GM04504 (cell line): ENCODE measurements at places on chromosomes 3 and 15.
A peak's percentile ranks its signal among the peaks of the same experiment; 100 is the strongest.

DNA sequence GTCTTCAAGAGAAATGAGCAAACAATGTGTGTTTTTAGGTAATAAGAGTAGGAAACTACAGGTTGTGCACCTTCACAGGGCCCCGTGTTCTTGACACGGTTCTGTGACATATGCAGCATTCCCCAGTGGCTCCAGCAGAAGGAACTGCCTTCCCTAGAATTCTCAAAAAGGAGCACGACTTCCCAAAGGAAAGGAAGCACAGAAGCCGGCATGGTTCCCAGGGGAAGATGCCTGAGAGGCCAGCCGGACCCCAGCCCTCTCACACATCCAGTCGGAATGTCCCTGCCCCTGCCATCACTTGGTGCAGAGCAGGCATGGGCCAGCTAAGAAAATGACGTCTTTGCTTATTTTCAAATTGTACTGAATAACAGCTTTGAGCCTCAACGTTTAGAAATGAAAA is 187.3 kb upstream of the NSMCE3 start:
- no peak for DNase-seq

DNA sequence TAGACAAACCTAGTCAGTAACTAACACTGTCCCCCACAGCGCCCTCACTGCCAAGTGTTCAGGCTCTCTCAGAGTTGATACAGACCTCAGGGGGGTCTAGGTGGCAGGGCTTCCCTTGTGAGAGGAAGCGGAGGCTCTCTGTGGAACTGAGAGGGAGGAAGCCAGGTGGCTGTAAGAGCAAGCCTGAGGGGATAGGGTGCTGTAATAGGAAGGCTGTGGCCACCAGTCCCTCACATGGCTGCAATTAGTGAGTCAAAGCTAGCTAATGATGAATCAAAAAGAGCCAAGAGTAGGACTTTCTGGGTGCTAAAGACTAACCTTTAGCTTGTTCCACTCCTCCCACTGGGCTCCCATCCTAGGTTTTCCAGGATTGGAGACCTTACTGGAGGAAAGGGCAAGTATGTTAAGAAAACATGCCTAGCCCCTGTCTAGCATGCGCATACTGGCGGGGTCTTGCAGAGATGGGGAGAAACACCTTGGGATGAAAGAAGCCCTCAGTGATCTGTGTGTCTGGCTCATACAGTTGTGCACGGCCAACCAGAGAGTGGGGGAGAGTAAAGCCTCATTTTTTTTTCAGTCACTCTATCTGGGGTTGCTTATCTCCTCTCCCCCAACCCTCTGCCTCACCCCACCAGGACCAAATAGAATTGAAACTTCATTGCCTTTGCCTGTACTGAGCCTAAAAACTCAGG is 13.3 kb upstream of the SOX2 start:
- no peak for DNase-seq

- DNase-seq = peak; percentile 13
These were observed 28.9 kb upstream of the KLHL6 start for GRCh38 chr3:183584246-183584913.

DNA sequence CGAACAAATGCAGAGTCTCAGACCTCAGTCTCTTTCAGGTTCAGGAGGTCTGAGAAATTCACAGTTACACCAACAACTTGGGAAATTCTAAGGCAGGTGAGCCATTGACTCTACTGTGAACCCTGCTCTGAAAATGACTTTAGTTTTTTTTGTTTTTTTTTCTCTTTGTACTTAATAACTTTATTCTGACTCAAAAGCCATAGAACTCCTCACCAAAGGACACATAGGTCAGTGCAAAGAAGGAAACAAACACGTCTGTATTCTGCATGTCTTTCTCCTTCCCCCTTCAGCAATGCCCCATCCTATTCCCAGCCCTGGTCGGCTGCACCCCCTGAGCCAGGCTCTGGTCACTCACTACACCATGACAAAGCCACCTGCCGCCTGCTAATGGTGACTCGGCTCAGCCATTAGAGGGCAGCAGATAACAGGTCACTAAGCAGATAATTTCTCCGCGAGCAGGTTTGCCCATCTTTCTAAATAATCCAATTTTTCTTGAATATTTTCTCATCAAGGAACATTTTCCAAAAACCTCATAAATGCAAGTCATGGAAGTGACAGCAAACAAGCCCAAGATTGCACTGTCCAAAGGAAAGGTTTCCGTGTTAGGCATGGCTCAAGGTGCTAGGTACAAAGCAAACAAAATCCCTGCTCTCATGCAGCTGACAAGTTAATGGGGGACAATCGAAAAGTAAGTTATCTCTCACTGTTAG is 37.7 kb downstream of the TM4SF4 start:
- peak; percentile 36 for DNase-seq

GRCh38 chr3:179452176-179452564 is 900 bp upstream of the GNB4 start:
- DNase-seq = no peak

DNA sequence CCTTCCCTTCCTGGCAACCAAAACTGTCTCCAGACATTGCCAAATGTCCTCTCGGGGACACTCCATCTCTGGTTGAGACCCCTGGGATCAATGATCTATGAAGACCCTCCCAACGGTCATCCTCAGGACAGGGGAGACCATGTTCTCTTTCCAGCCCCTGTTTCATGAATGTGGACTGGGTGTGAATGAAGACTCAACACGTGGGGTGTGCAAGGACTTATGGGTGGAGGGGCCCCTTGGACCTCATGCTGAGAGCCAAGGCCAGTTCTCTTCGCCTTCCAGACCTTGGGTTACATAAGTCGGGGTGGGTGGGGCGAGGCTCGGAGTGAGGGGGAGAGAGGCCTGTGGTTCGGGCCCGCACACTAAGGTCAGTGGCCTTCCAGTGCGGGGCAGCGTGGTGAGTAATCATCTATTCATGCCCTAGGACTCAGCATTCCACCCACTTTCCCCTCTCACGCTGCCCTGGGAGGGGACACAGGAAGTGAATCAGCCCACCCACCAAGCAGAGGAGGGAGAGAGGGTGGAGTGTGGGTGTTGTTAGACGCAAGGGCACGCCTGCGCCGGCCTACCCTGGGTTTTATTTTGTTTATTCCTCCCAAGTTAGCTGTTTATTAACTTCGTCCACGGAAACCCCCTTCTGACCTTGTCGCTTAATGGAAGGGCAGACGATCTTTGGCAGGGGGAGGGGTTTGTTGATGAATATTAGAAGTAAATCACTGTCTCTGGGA is 6.7 kb downstream of the PAQR5 start:
- DNase-seq = peak; percentile 96

DNA sequence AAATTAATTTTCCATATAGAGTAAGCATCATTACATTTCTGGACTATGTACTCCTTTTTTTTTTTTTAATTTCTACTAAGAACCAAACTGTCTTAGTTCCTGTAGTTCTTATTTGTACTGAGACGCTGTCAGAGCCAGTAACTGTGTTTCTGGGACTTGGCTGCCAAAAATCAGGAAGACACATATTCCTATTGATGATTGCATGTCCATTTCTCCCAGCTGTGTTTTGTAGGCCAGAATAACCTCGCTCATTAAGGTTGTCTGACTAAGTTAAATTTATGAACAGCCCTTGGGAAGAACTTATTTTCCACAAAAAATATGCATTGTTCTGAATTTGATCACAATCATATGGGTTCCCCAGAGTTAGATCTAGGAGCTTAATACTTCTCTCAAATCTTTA is 29.5 kb downstream of the PLSCR5 start:
- no peak for DNase-seq

- DNase-seq = no peak
These were observed 2.7 kb downstream of the PCBP4 start for GRCh38 chr3:51964521-51964920.

DNA sequence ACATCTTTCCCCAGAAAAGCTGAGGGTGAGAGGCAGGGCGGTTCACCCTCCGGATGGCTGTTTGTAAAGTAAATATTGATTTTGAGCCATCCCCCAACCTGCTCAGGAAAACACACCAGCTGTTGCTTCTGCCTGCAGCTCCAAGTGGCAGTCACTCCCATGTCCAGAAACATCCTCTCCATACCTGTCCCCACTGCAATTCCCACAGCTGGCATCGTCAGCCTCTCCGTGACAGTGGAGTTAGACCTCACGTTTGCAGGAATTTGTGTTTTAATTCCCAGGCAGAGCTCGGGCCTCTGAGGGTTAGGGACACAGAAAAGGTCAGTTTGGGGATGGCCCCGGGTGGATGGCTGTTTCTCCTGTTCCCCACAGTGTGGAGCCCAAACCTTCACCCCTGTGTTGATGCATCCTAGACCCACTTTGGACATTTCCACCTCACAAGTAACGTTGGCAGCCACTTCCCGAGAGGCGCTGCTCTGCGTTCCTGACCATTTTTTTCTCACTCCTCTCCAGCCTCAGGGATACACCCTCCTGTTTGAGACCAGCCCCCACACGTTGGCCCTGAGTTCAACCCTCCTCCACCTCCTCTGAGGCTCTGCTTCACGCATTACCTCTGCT is 11.8 kb upstream of the FAM174B start:
- DNase-seq = no peak

GRCh38 chr3:150184426-150185071 is 213.9 kb upstream of the PFN2 start:
- DNase-seq = no peak

DNA sequence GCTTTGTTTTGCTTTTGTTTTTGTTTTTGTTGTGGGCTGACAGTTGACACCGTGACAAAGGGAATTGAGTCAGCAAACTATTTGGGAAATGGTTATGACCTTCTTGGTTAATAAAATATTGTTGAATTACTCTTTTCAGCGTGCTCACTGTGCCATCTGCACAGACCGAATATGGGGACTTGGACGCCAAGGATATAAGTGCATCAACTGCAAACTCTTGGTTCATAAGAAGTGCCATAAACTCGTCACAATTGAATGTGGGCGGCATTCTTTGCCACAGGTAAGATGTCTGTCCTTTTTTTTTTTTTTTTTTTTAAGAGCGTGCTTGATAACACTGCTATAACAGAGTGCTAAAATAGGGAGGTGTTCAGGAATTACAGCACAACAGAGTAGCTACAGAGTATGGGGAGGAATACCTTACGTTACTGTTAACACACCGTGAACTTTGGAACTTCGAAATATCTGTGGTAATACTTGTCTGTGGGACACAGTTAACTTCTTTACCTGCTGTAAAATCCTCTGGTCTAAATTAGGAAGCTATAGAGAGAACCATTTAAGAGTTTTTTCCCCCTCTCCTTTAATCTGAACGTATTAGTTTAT is 48.2 kb downstream of the PRKCI start:
- no peak for DNase-seq

- DNase-seq = no peak
These were observed 123.7 kb downstream of the MTHFS start for GRCh38 chr15:79773128-79773527.

- DNase-seq = no peak
These were observed 238.8 kb upstream of the WNT5A start for GRCh38 chr3:55725681-55726500.

GRCh38 chr15:26874774-26875475 is 8.1 kb downstream of the GABRA5 start:
- no peak for DNase-seq

GRCh38 chr3:150968341-150969035 is 4.0 kb downstream of the CLRN1 start:
- no peak for DNase-seq

DNA sequence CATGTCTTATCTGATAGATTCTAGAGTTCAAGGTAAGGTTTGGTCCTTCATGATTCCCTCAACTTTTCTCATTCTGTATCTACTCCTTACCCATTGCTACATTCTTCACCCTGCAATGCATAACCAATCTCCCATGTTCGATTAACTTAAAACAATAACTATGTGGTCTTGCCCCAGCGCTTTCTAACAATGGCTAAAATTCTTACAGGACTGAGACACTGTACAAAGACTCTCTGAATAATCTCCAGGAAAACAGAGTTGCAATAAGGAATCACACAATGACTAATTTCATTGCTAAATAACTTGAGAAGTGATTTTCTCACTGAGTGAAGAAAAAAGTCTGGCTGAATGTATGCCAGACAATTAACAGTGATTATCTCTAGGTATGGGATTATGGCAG is 69.6 kb upstream of the FAM174B start:
- DNase-seq = no peak
